ENCODE measurements at places on chromosomes 3 and 15. TPM values are rescaled to one million over a fixed set of nuclear protein-coding genes. Genes with fewer than 3 reads are reported as not detected.

DNA sequence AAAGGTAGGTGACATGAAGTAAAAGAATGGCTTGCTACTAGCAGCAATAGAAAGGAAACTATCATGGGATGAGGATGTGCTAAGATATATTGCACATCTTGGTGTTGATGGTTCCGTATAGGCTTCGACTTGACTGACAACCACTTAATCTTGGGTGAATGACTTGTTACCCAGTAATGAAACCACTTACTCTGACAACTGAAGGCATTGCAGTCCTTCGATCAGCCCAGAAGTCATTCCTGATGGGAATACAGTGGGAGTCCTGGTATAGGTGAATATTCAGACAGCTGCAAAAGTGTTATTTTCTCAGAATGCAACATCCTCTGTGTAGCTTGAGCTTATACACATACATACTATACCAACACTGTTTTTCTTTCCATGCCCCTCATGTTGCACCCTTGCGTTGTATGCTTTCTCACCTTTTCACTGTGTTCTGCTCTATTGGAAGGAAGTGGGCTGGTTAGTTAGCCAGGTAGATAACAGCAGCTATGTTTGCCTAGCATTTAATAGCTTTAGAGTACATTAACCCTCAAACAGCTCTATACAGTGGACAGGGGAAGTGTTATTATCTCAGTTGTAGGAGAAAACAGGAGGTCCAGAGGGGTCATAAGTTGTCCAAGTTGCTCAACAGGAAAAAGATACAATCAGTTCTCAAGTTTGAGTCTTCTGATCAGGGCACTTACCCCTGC lies 376.5 kb downstream of the MFSD1 start:
- no peak for ATAC-seq

DNA sequence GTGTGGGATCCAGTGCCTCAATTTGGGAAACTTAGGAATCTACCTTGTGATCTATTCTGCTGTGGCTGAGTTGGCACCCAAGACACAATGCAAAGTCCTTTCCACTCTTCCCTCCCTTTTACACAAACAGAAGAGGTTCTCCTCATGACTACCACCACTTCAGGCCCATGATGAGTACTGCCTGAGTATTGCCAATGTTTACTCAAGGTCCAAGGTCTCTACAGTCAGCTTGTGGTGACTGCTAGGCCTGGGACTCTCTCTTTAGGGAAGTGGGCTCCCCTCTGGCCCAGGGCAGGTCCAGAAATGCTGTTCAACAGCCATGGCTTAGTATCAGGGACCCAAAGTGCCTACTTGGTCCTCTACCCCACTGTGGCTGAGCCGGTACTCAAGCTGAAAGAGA lies 56.8 kb upstream of the PEX5L start:
- ATAC-seq, result no peak

DNA sequence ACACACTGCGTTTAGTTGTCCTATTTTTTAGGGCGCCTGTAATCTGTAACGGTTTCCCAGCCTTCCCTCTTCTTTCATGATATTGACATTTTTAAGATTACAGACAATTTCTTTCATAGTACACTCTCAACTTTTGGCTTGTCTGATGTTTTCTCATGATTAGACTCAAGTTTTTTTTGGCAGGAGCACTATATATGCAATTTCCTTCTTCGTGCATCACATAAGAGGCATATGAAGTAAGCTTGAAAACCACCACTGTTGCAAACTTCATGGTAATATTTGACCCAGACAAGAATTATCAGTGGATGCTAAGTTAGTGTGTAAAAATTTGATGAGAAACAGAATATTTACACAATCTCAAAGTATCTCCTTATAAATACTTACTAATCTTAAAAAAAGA lies 119.2 kb upstream of the CMC1 start:
- no peak for ATAC-seq

INKA1 gene
- 1.3 TPM for total RNA-seq

All from gastroesophageal sphincter (tissue), 4 donors.